GM03348 (cell line): ENCODE measurements at places on chromosomes 5 and 9.

DNA sequence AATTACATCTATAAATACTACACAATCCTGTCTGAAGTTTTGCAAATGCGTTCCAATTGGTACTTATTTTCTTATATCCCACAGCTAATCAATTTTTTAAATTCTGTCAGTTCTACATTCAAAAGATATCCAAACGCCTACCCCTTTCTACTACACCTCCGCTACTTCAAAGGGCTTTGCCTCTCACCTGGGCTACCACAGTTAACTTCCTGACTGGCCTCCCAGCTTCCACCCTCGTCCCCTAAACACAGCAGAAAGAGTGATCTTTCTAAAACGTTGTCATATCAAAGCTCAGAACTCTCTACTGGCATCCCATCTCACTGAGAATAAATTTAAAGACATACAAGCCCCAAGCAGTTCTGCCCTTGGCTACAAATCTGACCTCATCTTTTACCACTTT, 32.3 kb upstream of the NIPBL start:
- DNase-seq = no peak

GRCh38 chr9:87250205-87250604, 247.5 kb upstream of the DAPK1 start:
- DNase-seq = no peak

DNA sequence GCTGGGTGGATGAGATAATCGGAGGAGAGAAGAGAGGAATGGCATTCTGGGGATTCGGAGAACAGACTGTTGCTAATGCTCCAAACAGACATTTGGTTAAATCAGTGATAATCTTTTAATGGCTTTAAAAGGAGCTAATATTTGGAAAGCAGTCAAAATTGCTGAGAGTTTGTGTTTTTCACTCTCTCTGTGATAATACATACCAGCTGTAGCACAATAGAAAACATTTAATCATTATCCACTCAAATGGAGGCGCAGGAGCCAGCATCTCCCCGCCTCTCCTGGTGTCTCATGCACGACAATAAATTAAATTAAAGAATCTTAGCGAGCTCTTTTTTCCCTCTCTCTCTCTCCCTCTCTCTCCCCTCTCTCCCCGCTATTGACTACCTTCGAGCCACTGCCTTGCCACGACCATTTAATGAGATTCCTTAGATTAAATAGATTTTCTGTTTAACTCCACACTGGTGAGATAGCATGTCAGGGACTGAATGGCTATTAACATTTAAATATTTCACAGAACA, 268.6 kb upstream of the MVB12B start:
- no peak for DNase-seq

- DNase-seq = no peak
Observed at GRCh38 chr5:51373880-51374523, 9.2 kb upstream of the ISL1 start.

DNA sequence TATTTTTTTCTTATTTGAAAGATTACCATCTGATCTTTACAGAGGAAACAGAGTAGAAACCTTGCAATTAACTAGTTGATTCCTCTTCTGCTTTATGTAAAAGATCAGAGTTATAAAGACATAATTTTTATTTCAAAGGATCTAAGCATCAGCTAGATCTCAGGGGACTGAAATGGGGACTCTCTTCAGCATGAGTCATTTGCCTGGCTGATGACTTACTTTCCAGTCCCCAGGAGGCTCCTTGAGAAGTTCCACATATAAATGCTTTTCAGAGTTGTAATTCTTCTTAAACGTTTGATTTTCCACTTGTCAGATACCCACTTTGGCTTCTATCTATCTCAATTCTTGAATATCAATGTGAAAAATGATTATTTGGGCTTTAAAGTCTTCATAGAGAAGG, 389.4 kb downstream of the RAB3C start:
- DNase-seq = no peak
